ACHN (cell line): ENCODE measurements at places on chromosomes 1 and 21.
A peak's percentile ranks its signal among the peaks of the same experiment; 100 is the strongest.

GRCh38 chr1:10867138-10867721, 70.8 kb upstream of the CASZ1 start:
- DNase-seq: peak; percentile 39

- no peak for DNase-seq
Observed at GRCh38 chr1:219757890-219758289, 145.0 kb upstream of the ZC3H11B start.

- no peak for DNase-seq
Observed at GRCh38 chr1:215731699-215732098, 164.6 kb downstream of the KCTD3 start.

GRCh38 chr1:35030756-35031446, 844 bp downstream of the ZMYM6 start:
- DNase-seq: peak; percentile 47

- peak; percentile 60 for DNase-seq
Observed at GRCh38 chr1:33327587-33328325, 6.9 kb upstream of the A3GALT2 start.

- DNase-seq: no peak
Observed at GRCh38 chr1:155012026-155012546, 9.5 kb downstream of the ZBTB7B start.

DNA sequence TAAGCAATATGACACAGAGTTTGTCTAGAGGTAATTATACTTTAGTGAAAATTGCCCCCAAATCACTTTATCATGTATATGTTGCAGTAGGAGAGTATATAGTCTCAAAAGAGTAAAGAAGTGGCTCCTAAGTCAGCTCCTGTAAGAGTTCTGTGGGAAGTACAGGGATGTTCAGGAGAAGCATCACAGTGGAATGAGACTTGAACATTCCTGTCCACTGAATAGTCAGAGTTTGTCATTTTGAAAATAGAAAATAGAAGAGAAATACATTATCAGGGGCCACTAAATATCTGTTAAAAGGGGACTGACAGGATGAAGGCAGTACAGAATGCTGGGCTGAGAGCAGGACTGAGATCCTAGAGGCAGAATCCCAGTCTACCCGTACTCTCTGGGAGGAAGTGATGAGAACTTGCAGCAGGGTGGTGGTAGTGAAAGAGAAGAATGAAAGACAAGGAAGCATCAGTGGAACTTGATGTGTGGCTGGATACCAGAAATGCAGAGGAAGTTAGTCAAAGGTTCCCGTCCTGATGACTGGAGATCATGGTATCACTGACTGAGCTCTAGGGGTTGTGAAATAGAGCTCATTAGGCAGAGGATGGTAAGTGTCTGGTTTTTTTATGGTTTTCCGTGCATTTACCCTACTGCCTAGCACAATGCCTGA, 153.4 kb downstream of the FMN2 start:
- no peak for DNase-seq

DNA sequence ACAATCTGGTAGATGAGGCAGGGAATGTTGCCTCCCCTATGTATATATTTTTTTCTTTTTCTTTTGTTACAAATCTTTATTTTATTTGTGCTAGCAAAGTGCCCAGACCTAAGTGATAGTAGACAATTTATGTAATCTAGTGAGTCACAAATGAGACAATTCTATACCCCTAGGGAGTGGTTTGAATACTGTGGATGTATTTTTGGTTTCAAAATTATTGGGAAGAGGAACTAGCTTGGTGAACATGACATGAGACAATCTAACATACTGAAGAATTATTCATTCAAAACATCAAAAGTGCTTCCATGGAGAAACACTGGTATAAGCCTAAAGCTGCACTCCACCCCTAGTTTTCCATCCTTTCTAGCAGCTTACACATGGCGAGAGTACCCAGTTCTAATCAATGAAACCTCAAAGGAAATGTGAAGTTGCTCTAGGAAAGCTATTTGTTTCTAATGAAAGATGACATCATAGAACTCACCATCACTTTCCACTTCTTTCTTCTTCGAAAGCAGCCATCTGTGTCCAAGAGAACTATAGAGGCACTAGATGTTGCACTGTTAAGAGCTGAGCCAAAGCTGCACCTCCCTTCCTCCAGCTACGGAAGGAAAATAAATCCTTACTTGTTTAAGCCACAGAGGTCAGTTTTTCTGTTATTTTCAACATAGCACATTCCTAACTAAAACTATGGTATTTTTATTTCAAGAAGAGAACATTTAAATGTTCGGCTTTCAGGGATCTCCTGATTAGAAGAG, 764.6 kb downstream of the LTN1 start:
- DNase-seq: no peak

- no peak for DNase-seq
Observed at GRCh38 chr1:29583727-29584126, 347.4 kb downstream of the PTPRU start.

DNA sequence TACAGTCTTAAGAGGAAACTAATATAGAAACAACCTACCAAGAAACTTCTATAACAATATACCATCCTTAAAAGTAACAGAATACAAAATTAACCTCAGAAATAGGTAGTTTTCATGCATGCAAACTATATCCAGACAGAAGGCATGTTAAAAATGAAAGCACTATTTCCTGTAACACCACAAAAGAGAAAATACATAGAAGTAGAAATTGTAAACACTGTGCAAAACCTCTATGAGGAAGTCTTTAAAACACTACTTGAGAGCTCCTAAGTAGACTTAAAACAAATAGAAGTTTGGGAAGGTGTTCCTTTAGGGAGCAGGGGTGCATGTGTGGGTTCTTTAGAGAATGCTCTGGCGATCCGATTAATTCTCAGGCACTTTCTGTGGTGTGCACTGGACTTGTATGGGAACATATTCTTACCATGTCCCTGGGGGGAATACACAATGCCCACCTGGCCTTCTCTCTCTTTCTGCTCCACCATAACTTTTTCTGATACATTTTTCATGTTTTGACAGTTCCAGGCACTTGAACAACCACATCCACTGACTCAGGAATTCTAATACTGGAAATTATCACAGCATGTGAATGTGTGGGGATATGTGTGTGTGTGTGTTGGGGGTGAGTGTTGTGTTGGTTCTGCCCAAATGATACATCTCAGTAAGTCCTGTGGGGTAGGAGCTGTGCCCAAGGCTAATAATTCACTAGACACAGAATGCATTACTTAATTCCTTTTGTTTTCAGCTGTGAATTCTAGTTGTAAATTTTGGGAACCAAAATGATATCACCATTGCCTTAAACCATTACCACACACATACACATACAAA, 866.3 kb upstream of the B3GALT2 start:
- DNase-seq: no peak

GRCh38 chr1:46461809-46462448, 27.7 kb upstream of the DMBX1 start:
- no peak for DNase-seq

GRCh38 chr1:161158316-161159010, 837 bp upstream of the USP21 start:
- DNase-seq: no peak

- no peak for DNase-seq
Observed at GRCh38 chr1:228098323-228098931, 4.7 kb downstream of the C1orf35 start.

- no peak for DNase-seq
Observed at GRCh38 chr1:245463392-245464165, 308.8 kb downstream of the KIF26B start.

- no peak for DNase-seq
Observed at GRCh38 chr21:38148046-38148445, 108.7 kb upstream of the KCNJ15 start.

- no peak for DNase-seq
Observed at GRCh38 chr1:150302338-150302737, 8.7 kb downstream of the MRPS21 start.

- no peak for DNase-seq
Observed at GRCh38 chr1:89200663-89201062, 1.9 kb upstream of the GBP4 start.

DNA sequence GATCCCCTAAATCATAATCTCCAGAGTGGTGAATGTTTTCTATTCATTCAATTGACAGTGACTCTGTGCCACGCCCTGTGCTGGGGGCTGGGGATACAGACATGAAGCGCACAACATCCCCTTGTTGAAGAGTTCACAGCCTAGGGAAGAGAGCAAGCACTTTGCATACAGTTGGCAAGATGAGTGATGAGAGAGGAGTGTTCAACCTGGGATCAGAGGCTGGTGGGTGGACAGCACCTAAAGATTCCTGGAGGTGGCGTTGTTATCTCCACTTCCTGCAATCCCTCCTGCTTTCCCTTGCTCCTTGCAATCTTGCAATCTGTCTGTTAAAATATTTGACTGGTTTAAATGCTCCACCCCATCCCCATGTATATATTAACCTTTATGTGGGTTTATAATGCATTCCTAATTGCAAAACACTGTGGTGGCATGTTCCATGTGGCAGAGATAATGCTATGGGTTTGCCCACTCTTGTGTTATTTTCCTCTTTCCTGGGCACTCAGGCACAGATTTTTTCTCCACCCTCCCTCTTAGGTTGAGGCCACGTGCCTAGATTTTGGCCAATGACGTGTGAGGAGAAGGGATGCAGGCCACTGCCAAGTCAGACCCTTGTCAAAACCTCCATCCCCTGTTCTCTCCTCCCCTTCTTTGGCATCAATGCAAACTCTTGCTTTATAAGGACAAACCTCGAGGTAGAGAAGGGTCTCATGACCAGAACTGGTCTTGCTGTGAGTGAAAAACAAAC, 36.2 kb upstream of the GADD45A start:
- DNase-seq: no peak

GRCh38 chr1:153190373-153190772, 12.9 kb upstream of the LELP1 start:
- DNase-seq: peak; percentile 12

GRCh38 chr1:240663169-240663879, 51.4 kb upstream of the GREM2 start:
- DNase-seq: no peak

DNA sequence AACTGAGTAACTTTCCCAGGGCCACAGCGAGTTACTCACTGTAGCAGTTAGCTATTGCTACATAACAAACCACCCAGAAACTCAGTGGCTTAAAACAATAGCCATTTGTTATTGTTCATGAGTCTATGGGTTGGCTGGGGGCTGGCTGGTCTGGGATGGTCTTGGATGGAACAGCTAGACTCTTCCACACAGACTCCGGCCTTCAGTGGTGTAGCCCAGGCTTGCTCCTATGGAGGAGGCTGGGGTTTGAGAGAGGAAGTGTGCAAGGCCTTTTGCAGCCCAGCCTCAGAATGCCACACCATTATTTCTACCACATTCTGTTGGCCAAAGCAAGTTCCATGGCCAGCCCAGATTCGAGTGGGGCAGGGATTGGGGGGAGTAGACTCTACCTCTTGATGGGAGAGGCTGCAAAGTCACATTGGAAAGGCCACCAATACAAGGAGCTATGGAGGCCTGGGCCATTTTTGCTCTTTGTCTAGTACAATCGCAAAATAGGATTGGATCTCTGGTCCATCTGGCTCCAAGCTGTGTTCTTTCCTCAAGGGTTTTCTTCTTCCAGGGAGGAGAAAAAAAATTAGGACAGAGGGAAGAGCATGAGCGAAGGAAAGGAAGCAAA, 37.5 kb upstream of the TTC22 start:
- no peak for DNase-seq

DNA sequence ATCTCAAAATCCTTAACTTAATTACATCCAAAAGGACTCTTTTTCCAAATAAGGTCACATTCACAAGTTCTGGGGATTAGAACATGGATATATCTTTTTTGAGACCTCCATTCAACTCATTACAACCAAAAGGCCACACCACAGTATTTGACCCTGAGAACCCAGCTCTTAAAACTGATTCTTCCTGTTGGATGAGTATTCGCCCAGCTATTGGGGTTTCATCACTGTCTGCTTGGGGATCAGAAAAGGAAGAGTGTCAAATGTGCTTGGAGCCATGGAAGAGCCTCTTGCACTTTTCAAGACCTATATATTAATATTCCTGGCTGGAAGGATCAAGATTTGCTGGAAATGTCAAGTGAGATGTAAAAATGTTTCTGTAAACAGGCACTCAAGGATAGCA, 5.4 kb upstream of the TINAGL1 start:
- no peak for DNase-seq
